ENCODE measurements at places on chromosomes 6 and 20.

DNA sequence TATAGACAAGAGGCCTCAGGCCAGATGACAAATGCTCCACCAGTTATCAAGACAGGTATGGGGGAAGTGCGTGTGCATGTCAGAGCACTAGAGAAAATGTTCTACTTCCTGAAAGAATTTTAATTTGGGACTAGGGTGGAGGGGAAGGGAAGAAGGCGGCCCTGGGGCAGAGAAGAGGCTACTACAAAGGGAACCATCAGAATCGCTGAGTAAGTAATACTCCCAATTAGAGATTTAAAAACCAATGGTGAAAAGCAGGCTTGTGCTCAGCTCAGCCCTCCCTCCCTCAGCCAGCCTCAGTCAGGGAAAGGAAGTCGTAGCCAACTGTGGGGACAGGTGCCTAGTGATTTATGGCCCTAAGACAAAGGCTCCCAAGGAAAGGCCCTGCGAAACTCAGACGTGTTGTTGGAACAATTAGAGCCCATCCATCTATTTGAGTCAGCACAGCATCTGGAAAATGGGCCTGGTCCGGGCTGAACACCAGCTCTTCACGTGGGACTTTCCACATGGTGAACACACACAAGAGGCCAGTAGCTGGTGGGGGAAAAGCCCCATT lies 15.0 kb upstream of the MAFB start:
- no peak for DNase-seq

GRCh38 chr6:149176971-149177667 lies 140.4 kb upstream of the TAB2 start:
- no peak for DNase-seq

DNA sequence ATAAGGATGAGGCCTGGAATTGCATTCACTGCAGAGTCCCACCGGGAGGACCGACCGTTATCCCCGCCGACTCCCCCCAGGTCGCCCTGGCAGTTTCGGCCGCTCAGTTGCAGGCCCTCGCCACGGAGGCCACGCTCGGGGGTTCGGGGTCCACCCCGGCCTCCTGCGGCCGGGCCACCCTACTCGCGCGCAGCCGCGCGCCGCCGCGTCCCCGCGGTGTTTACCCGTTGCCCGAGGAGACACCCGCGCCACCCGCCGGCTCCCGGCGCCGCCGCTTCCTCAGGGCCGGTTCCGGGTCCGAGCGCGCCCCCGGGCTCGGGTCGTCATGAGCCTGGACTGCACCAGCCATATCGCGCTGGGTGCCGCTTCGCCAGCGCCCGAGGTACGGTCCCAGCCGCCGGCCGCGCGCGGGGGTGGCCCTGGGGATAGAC lies at the start of gene CCDC170:
Gene CCDC170 (plus strand): TSS at position 214 of the 431 bp plus-strand sequence. CDS start 112 bp downstream, at position 326.
- peak; percentile 74 for DNase-seq

GRCh38 chr6:15389084-15389764 lies 143.4 kb downstream of the JARID2 start:
- no peak for DNase-seq

DNA sequence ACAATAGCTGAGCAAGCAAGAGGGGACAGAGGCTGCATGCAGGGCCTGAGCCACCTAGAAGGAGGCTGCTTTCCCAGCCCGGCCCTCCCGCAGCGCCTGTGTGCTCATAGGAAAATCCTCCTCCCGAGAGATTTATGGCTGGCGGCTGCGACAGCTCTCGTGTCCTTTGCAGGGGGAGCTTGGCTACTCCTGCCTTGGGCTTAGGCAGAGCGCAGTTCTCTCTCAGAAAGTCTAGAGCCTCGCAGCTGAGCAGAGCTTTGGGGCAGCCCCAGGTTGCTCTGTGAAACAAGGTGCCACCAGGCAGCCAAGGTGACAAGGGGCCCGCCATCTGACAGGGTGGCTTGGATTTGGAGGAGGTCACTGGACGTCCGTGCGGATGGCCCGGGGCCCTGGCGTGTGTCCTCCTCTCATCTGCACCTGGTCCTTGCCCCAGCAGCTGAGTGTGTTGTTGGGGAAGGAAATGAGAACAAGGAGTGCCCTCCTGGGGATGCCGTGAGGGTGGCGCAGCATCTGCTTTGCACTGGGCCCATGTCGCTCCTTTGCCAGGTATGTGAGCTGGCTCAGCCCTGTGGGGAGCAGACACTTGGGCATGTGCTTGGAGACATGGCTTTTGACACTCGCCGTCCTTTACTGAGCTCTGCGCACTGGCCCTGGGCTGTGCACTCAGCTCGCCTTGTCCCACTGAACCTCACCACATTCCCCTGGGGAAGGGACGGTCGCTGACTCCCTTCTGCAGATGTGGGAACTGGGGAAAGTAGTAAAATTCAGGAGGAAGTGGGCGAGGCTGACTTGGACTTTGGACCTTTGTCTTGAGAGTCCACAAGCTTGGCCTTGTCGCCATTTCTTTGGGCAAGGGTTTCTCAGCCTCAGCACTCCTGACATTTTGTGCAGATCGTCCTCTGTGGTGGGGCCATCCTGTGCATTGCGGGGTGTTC lies 41.9 kb downstream of the EDN3 start:
- no peak for DNase-seq

- DNase-seq, result no peak
These were observed 193.1 kb downstream of the DOK5 start for GRCh38 chr20:54668271-54669039.

- no peak for DNase-seq
These were observed 43.0 kb downstream of the KIF16B start for GRCh38 chr20:16530201-16530681.

DNA sequence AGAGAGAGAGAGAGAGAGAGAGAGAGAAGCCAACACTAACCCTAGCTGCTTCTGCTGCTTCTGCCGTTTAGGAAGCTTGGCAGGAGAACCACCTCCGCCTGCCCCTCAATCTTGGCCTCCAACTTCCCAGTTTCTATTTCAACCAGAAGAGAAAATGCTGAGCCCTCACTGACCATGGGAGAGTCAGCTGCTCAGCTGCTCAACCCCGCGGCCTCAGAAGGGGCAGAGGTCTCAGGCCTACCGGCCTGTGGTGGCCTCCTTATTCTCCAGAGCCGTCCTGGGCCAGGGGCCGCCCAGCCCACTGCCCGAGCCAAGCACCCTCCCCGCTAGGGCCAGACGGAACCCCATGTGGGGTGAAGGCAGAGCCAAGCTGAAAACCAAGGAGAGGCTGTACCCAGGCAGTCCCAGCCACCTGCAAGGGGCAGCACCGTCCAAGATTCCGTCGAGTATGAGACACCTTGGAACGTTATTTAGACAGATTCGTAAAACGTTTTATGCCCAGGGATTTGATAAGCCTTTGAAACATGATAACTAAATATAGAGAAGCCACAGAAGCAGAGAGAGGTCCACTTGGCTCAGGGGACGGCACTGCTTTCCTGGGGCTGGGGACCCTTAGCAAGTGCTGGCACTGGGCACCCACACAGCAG lies 116.6 kb downstream of the DLL1 start:
- peak; percentile 43 for DNase-seq

DNA sequence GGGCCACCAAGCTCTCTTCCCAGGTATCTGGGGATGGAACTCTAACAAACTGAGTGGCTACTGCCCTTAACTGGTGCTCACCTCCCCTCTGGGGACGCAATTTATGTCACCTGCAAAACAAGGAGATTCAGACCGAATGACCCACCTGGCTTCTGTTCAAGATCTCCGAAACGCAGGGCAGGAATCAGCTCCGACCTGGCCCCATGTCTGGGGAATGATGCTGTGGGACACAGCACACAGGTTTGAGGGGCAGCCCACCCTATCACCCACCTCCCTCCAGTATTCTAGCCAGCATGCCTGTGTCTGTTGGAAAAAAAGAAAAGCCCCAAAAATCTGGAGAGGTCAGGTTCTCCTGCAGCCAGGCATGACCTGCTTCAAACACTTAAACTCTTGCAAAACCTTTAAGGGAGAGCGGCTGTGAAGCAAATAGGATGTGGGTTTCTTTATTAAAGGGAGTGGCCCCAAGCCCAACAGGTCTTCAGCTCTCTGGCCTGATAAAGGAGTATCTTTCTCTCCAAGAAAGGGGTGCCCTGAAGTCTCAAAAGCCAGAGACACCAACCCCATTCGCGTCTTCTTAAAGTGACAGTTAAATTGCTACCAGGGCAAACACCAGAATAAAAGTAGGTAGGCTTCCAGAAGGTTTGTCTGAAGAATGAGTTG lies 6.4 kb downstream of the PREX1 start:
- no peak for DNase-seq

DNA sequence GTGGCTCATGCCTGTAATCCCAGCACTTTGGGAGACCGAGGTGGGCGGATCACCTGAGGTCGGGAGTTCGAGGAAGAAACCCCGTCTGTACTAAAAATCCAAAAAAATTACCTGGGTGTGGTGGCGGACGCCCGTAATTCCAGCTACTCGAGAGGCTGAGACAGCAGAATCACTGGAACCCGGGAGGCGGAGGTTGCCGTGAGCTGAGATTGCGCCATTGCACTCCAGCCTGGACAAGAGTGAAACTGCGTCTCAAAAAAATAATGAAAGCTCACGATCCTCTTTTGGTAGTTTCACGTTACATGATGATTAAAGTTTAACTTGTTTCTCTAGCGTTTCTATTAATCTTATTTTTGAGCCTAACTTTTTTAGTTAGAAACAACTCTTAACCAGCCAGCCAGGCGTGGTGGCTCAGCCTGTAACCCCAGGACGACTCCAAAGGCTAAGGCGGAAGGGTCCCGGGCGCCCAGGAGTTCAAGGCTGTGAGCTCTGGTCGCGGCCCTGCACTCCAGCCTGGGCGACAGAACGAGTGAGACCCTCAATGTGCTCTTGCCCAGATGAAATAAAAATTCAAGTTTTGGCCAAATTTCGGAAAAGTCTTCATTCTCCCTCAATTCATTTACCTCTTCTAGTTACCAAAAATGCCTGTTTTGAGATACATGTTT lies 1.2 kb upstream of the WRNIP1 start:
- DNase-seq, result no peak

GRCh38 chr6:166341977-166342348 lies 382 bp downstream of the SFT2D1 start:
- no peak for DNase-seq

- no peak for DNase-seq
These were observed 118.2 kb upstream of the GJE1 start for GRCh38 chr6:142014515-142014914.

- DNase-seq, result no peak
These were observed 15.0 kb upstream of the GMPR start for GRCh38 chr6:16223362-16223761.

DNA sequence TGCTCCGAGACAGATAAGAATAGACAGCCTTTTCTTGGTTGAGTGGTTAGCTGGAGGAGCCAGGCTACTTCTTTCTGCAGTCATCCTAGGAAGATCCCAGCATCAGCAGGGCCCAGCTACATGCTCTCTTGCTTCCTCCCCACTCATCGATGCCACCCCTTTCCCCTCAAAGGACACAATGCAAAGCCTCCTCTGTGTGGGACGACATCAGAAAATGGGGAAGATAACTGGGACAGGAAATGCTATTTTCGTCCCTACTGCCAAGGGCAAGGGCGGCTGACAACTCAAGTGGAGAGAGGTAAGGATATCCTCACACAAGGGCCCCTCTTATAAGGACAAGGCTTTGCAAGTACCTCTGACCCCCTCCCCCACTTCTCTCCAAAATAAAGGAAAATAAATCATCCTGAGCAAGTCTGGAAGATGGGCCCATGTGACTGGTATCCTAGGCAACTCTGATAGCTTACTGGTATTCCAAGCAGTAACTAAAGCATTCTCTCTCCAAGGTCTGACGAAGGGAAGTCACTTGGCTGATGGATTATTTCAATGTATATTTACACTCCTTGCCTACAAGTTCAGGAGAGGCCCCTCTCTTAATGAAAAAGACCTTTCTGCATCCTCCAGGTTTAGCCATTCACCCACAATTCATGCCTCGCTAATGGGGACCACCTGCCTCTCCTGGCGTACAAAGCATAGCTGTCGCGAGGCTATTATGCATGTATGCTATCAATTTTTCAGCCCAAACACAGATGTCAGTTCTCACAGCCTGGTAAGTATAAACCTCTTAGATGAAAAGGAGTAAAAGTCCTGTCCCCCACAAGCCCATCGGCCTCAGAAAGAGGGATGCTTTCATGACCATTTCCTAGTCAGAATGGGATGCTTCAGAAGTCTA lies 11.3 kb downstream of the ELMO2 start:
- no peak for DNase-seq

DNA sequence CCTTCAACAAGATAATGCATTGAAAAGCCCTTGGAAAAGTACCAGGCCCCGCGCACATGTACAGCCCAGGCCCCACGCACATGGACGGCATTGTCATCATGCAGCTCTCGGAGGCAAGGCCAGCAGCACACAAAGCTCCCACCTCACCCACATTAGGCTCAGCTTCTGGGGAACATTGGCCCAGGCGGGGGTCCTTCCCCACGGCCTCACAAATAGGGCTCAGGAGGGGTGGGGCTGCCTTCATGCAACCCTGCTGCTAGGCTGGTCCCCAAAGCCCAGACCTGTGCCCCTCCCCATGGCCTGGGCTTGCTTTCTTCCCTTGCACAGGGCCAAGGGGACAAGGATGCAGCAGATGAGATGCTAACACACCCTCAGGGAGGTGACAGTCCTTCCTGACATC lies 26.7 kb downstream of the NPEPL1 start:
- DNase-seq, result peak; percentile 25

- DNase-seq, result no peak
These were observed 973 bp downstream of the UBD start for GRCh38 chr6:29558439-29559079.

GRCh38 chr20:46816886-46817638 lies 77.6 kb upstream of the EYA2 start:
- no peak for DNase-seq

DNA sequence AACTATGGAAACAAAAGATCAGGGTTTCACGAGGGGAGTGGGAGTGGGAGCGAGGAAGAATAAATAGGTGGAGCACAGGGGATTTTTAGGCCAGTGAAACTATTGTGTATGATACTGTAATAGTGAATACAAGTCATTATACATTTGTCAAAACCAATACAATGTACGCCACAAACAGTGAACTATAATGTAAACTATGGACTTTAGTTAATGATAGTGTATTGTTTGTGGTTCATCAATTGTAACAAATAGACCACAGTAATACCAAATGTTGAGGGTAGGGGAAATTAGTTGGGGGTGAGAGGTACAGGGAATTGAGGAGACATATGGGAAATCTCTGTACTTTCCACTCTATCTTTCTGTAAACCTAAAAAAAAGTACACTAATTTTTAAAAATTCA lies 218.4 kb downstream of the FRK start:
- no peak for DNase-seq

GRCh38 chr20:43662943-43663655 lies 3.8 kb upstream of the MYBL2 start:
- DNase-seq, result no peak

GRCh38 chr6:136889271-136890193 lies 32.6 kb upstream of the SLC35D3 start:
- no peak for DNase-seq

- DNase-seq, result peak; percentile 52
These were observed 29.0 kb downstream of the SLC12A5 start for GRCh38 chr20:46057856-46058598.

Data from right forelimb (tissue), 1 donor.